ENCODE measurements at places on chromosomes 11 and 22.

DNA sequence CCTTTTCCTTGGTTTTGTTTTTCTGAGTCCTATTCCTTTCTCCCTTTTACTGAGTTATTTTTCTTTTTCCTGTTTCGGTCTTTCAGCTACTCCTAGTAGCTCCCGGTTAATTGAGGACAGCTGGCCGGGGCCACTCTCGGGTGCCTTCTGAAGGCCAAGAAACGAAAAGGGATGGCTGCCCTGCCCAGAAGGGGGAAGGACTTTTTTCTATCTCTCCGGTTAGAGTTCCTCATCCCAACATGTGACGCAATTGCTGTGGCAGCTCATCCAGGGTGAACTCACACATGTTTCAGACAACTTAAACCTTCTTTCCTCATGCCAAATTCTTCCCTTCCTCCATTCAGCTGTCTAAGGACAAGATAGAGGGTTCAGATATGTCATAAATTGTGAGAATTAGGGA, 83.6 kb downstream of the PIWIL4 start:
- DNase-seq, result no peak

DNA sequence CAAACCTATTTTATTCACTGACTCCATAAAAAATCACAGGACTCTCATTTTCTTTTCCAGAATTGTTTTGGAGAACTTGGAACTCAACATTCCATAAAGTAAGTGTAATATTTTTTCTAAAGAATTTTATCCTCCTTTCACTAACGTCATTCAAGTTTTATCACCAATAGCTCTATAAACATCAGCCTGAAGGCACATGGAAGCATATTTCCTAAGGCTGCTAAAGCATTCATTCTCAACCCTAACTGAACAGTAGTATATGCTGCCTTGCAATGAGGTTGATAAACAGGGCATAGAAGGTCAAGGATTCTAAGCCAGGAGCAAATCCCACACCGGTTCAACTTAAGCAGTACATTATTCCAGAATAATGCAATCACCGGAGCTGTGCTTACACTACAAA, 273.9 kb downstream of the RAB38 start:
- DNase-seq, result no peak

- DNase-seq, result no peak
These were observed 1175.6 kb downstream of the BRD1 start for GRCh38 chr22:48651981-48652538.

- DNase-seq, result no peak
These were observed at the start of gene MRGPRD for GRCh38 chr11:68980776-68981065. TSS of gene MRGPRD (minus strand) at chr11:68980986. CDS start at chr11:68980986, 0 bp downstream.

- no peak for DNase-seq
These were observed 179.8 kb upstream of the MTMR2 start for GRCh38 chr11:96103721-96104120.

- no peak for DNase-seq
These were observed 511 bp downstream of the RAC2 start for GRCh38 chr22:37243402-37244113.

GRCh38 chr11:16265022-16265421, 91.3 kb downstream of the SOX6 start:
- DNase-seq, result no peak

DNA sequence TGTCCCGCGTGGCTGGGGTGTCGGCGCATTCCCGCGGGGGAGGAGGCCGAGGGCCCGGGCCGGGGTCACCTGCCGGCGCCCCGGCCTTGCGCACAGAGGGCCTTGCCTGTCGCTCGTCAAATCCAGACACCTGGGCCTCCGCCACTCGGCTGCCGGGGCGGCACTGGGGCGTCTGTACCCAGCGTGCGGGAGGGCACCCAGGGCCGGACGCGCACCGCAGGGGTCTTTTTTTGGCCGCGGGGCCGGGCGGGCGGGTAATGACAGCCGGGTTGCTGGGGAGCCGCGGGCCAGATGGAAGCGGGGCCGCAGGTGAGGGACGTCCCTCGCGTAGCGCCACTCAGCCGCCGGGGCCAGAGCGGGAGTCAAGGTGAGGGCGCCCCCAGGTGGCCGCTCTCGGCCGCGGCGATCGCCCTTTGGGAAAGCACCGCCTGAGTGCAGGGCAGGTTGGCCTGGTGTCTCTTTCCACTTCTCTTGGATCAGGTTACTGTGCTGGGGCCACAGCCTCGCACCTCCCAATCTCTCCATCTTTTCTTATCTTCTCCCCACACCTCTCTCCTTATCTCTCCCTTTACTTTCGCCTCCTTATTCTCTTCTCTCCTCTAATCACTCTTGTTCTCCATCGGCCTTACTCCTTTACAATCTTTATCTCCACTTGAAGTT, 3.5 kb downstream of the PHLDB1 start:
- peak; percentile 65 for DNase-seq

- no peak for DNase-seq
These were observed 1232.5 kb upstream of the RAG2 start for GRCh38 chr11:37830529-37830928.

DNA sequence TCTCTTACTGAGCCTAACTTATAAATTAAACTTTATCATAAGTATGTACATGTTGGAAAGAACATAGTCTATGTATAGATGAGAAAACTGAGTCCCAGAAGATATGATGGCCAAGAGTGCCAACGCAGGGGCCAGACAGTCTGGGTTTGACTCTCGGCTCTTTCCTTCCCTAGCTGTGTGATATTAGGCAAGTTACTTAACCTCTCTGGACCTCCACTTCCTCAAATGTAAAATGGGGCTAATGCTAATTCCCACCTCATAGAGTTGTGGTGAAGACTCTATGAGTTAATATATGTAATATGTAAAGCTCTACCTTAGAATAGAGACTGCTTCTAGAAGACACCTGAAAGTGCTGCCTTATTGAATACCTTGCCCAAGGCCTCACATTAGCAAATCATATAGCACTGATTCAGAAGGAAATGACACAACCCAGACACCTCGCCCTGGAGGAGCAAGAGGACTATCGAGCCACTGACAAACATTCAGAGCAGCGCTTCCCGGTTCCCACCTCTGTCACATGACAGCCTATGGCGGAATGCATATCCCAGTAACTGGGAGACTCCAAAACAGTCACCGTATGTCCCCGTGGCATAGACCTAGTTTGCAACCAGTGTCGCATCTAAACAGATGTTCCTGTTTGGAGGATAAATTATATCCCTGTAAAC, 11.3 kb upstream of the CCDC86 start:
- DNase-seq, result no peak

- no peak for DNase-seq
These were observed 581 bp upstream of the AP5B1 start for GRCh38 chr11:65781152-65781961.

GRCh38 chr11:64409278-64409677, 50.3 kb downstream of the RPS6KA4 start:
- DNase-seq, result no peak

GRCh38 chr22:43953988-43954785, 1.1 kb upstream of the SAMM50 start:
- no peak for DNase-seq

DNA sequence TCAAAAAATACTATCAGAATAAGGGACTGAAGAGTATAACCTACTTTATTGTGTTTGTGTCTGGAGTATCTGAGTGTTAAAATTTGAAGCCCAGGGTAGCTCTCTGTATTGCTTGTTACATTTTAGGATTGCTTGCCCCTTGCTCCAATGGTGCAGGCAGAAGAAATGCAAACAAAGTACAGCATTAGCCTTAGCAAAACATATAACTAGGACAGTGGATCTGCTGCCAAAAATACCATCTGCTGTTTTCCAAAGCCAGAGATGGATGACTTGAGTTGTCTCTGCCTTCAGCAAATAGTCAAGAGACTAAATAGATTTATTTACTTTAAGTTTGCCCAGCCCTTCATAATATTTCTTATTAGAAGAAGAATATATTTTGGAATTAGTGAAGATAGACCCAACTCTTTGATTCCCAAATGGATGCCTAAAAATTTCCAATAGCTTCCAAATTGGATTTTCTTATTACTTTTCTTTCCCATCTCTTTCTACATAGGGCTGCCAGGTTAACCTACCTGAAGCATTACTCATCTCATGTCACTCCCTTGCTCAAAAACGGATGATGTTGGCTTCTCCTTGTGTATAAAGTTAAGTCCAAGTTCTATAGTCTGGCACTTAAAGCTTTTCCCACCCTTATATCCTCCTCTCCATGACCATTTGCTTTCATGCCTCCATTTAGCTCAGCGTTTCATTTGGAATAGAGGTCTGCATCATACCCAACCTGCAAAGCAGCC, 66.3 kb downstream of the LDLRAD3 start:
- no peak for DNase-seq

- no peak for DNase-seq
These were observed 150.7 kb downstream of the BRD1 start for GRCh38 chr22:49676783-49677494.

GRCh38 chr11:86749376-86749775, 51.0 kb upstream of the PRSS23 start:
- no peak for DNase-seq

- DNase-seq, result no peak
These were observed 5.6 kb upstream of the NDUFV1 start for GRCh38 chr11:67601098-67601497.

DNA sequence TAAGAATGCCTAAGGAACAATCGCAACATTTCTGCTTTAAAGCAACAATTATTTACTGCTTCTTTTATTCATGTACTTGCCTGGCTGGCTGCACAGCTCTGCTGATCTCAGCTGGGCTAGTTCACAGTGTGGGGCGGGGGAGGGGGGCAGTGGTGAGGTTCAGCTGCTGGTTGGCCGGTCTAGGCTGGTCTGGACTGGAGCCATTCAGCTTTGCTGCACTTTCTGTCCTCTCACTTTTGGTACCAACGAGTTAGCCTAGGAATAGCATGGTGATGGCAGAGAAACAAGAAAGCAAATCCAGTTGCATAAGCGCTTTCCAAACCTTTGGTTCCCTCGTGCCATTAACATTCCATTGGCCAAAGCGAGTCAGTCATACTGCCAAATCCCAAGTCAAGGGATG, 16.0 kb upstream of the MIF start:
- DNase-seq, result no peak

GRCh38 chr11:79486242-79486984, 45.6 kb upstream of the TENM4 start:
- DNase-seq, result no peak

- no peak for DNase-seq
These were observed 141.9 kb downstream of the CSNK2A3 start for GRCh38 chr11:11211186-11211585.

DNA sequence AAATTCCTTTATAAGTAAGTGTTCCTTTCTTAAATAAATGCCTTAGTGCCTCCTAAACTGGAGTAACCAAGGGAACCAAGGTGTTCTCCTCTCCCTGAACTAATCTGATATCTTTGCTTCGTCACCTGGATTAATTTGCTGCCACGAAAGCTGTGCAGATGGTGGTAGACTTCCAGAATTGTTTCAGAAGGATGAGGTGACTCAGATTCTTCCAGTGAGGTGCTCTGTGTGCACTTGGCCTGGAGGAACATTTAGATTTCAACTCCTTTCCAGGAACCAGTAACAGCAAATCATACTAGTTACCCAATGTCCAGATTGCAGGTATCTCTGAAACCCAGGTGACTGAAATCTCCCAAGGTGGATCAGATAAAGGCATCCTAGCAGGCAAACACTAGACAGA, 181.9 kb downstream of the FAT3 start:
- no peak for DNase-seq

GRCh38 chr22:24540470-24540869, 14.5 kb downstream of the GUCD1 start:
- DNase-seq, result no peak

DNA sequence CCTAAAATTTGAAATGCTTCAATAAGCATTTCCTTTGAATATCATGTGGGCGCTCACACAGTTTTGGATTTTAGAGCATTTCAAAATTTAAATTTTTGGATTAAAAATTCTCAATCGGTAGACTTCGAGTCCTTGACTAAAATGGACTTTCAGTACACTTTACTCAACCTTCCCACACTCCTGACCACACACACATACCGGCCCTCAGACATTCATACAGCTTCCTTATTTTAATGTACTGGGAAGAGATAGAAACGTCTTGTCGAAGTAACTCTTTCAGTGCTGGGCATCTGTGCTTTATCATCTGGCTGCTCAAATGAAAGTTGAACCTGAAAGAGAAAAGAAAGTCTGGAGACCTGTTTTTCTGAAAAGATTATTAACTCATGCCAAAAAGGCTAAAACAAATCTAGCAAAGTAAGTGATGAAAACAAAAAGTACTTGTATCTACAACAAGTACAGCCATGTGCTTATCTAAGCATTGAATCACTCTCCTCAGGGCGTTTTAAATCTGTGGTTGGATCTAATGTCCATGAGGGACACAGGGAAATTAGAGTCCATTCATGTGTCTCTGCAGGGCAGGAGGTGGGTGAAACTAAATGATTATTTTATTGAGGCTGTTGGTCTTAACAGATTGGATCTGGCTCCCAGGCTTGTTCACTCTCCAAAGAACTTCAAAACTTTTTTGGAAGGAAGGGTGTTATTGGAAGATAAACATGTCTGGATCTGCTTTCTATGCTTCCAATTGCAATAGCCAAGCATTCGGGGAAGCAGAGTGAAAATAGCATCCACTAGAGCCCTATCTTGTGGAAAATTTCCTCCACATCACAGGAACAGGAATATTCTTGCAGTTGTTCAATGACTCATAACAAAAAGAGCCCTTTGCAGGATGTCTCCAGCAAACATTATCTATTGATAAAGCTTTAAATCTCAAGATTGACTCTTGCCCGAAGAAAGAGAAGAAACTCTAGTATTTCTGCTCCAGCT, 47.0 kb downstream of the CARD18 start:
- DNase-seq, result no peak

GRCh38 chr11:71169313-71169712, 83.1 kb downstream of the SHANK2 start:
- no peak for DNase-seq

- no peak for DNase-seq
These were observed 17.8 kb upstream of the CSNK1E start for GRCh38 chr22:38335077-38335476.

DNA sequence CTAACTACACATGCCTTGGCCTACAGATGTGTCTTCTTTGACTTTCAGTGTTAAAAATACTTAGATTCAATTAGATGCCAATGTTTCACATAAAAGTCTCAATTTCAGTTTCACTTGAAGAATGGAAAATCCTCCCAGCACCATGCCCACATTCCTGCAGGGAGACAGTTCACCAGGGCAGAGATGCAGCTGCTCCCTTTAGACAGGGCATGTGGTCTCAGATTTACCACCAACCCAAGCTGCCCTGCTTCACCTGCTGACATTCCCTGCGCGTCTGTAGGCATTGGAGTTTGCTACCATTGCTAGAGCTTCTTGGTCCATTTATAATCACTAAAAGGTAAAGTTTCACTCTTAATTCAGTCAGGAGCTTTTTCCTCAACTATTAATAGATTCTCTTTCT, 113.9 kb downstream of the ARFGAP2 start:
- DNase-seq, result no peak

- no peak for DNase-seq
These were observed 13.1 kb downstream of the UBASH3B start for GRCh38 chr11:122668562-122669090.

Measured in activated CD4-positive, CD25-positive, alpha-beta regulatory T cell (primary cell).